ENCODE measurements at places on chromosomes 4 and X. TPM values are rescaled to one million over a fixed set of nuclear protein-coding genes. Genes with fewer than 3 reads are reported as not detected.

Gene ITM2A
- 0.55 TPM for total RNA-seq

Gene SRPX2
- 58.2 TPM for total RNA-seq

Gene MAGEC2
- total RNA-seq: not detected

Gene VEGFD
- 0.25 TPM for total RNA-seq

Gene JCHAIN
- total RNA-seq: 1.2 TPM

Gene TLR1
- 2.5 TPM for total RNA-seq

Gene MXRA5
- total RNA-seq: 49.0 TPM

Gene FMR1NB
- total RNA-seq: not detected

Gene DGKQ
- 25.6 TPM for total RNA-seq

Gene DAPP1
- total RNA-seq: not detected

Gene CTAG1A
- total RNA-seq: not detected

Gene NMU
- 1.3 TPM for total RNA-seq

Gene PASD1
- not detected for total RNA-seq

Gene BTC
- total RNA-seq: 0.25 TPM

Gene AP1S2
- total RNA-seq: 85.2 TPM

Gene MXD4
- total RNA-seq: 17.0 TPM

Gene PAK3
- total RNA-seq: 2.9 TPM

Gene SSX4B
- total RNA-seq: not detected

Gene TCEAL6
- total RNA-seq: not detected

Gene USP17L10
- not detected for total RNA-seq

Gene CCNA2
- total RNA-seq: 32.2 TPM

Gene F9
- total RNA-seq: not detected

Gene CT45A10
- not detected for total RNA-seq

Gene SPANXN4
- not detected for total RNA-seq

Gene GPR119
- total RNA-seq: not detected

Gene SSX2B
- not detected for total RNA-seq

Gene FHDC1
- 0.25 TPM for total RNA-seq

Gene ETNPPL
- total RNA-seq: not detected

Gene SLC34A2
- total RNA-seq: not detected

Gene CISD2
- 33.4 TPM for total RNA-seq

Gene ADAM29
- not detected for total RNA-seq

Gene TDO2
- 0.11 TPM for total RNA-seq

Gene FAM9A
- total RNA-seq: not detected

Gene PARM1
- 0.66 TPM for total RNA-seq

Gene SPANXC
- total RNA-seq: not detected

Gene FUNDC2
- total RNA-seq: 35.3 TPM

Gene GUCY1A1
- 0.11 TPM for total RNA-seq

Gene STPG2
- not detected for total RNA-seq

Gene HSD17B13
- 0.22 TPM for total RNA-seq
